CD4-positive, alpha-beta memory T cell (primary cell): ENCODE measurements at places on chromosomes 1 and 21. TPM values are rescaled to one million over a fixed set of nuclear protein-coding genes. Genes with fewer than 3 reads are reported as not detected.

KRTAP19-6 gene
- polyA plus RNA-seq: not detected

MIXL1 gene
- polyA plus RNA-seq: not detected

RNF186 gene
- polyA plus RNA-seq: not detected

GJA9 gene
- not detected for polyA plus RNA-seq

PDZK1IP1 gene
- not detected for polyA plus RNA-seq

SIK1 gene
- not detected for polyA plus RNA-seq

FCRL5 gene
- polyA plus RNA-seq: not detected

CD5L gene
- polyA plus RNA-seq: not detected

CA6 gene
- 2.5 TPM for polyA plus RNA-seq

HSD11B1 gene
- 7.3 TPM for polyA plus RNA-seq

OR2L3 gene
- not detected for polyA plus RNA-seq

FAM72C gene
- polyA plus RNA-seq: not detected

POU2F1 gene
- polyA plus RNA-seq: 5.7 TPM

C4BPB gene
- polyA plus RNA-seq: 0.90 TPM

OR10R2 gene
- not detected for polyA plus RNA-seq

EPHA8 gene
- not detected for polyA plus RNA-seq

OR2L13 gene
- not detected for polyA plus RNA-seq

CTSS gene
- polyA plus RNA-seq: 172 TPM

MCOLN3 gene
- polyA plus RNA-seq: 4.3 TPM

ATP1A2 gene
- not detected for polyA plus RNA-seq

RBP7 gene
- polyA plus RNA-seq: not detected

PADI1 gene
- polyA plus RNA-seq: not detected

SPRR2E gene
- not detected for polyA plus RNA-seq

SYCP1 gene
- not detected for polyA plus RNA-seq

AZIN2 gene
- 6.7 TPM for polyA plus RNA-seq

BRINP2 gene
- polyA plus RNA-seq: not detected

ADGRB2 gene
- 0.55 TPM for polyA plus RNA-seq

EPHA2 gene
- not detected for polyA plus RNA-seq

NFASC gene
- not detected for polyA plus RNA-seq

PTTG1IP gene
- polyA plus RNA-seq: 92.4 TPM

CLCA4 gene
- polyA plus RNA-seq: not detected

PCSK9 gene
- not detected for polyA plus RNA-seq

C1orf141 gene
- polyA plus RNA-seq: not detected
